ENCODE measurements at places on chromosomes 11 and 22.

DNA sequence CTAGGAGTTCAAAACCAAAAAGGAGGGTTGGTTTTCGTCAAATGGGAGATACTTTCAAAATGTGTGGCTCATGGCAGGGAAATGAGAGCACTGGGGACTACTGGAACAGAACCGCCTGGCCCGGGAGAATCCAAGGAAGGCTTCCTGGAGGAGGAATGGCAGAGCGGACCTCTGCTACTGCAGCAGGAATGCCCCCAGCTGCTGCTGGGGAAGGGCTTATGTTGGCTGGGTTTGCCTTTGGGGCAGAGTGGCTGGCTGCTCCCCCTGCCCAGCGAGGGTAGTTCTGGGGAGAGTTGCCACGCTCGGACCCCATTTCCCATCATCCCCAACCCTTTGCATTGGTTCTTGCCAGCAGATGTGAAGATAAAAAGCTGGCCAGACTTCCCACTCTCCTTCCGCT, 10.6 kb upstream of the APOBEC3A start:
- no peak for DNase-seq

DNA sequence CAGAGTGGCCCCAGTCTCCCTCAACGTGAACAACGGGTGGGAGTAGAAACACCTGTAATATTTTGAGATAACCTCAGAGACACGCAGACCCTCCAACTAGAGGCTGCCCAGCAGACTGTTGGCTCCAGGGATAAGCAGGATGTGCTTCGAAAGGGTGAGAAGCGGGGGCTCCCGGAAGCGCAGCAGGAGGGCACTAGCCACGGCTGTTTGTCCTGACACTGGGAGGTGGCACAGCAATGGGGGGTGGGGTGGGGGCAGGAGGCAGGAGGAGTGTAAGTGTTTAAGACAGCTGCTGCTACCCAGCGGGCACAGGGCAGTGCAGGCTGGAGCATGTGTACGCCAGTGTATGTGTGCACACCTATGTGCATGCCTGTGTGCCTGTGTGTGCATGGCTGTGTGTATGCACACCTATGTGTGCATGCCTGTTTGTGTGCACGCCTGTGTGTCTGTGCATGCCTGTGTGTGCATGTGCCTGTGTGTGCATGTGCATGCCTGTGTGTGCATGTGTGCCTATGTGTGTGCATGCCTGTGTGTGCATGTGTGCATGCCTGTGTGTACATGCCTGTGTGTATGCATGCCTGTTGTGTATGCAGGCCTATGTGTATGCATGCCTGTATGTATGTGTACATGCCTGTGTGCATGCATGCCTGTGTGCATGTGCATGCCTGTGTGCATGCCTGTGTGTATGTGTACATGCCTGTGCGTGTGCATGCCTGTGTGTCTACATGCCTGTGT, 154.7 kb downstream of the SHANK2 start:
- DNase-seq: no peak

DNA sequence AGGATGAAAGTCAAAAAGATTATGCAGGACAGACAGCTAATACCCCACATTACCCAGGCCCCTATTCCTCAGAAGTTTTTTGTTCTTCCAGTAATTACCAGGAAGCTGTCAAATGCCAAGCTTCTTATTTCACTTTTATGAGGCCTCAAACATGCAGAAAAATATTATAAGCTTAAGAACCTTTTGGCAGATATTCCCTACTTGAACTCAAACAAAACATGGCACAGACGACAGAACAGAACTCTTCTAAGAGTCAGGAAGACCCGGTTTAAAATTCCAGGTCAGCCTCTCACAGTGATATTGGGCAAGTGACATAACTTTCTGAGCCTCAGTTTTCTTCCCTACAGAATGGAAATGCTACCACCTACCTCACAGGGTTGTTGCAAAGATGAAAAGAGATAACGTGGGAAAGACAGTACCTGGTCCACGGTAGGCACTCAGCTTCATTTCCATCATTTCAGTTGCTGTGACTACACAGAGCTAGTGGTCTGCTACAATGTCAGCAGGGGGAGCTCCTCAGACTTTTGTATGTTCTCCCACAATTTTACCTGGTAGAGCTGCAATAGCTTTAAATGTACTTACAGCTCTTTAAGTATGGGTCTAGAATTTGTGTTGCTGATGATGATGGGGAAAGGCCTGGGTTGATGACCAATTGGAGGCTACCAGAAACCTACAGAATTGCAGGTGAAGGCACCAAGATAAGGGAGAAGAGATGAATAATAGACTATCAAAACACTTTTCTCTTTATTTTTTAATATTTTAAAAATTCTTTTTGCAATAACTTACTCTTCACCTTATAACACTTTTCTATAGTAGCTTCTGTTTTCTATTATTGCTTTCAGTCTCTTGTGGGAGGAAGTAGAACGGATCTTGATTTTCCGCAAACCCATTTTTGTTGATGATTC, 98.3 kb upstream of the CHRM4 start:
- no peak for DNase-seq

DNA sequence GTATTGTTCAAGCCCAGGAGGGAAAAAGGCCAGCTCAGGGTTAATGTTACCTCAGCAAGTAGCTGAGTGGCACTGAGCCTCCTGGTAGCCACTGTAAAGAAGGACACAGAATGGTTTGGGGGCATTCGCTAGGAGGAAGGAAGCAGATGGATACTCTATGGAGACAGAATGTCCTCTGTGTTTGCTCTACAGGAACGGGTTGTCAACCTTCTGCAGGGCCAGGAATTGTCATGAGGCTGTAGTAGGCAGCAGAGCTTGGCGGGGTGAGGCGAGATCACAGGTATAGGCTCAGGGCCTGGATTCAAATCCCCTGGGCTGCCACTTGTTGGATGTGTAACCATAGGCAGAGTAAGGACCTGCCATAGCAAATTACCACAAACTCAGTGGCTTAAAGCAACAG, 3.0 kb upstream of the LRRC75B start:
- DNase-seq: no peak

GRCh38 chr11:47688111-47688510, 27.1 kb downstream of the AGBL2 start:
- no peak for DNase-seq

DNA sequence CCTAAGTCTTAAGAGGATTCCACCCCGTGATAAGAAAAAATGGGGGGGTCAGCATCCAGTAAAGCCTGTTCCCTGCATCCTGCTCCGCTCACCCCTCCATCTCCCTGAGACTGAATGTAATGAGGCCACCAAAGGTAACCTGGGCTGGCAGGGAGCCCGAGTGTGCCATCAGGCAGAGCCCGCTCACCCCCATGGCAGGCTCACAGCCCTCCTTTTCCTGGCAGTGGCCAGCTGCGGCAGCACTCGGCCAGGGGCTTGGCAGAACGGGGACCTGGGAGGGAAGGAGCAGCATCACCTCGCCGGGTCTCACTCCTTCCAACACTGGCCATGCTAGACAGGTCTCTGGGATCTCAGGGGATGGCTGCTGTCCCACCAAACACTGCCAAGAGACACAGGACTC, 64.4 kb downstream of the PRDM11 start:
- DNase-seq: no peak

- DNase-seq: no peak
Observed at GRCh38 chr11:13875643-13876042, 86.9 kb upstream of the SPON1 start.

DNA sequence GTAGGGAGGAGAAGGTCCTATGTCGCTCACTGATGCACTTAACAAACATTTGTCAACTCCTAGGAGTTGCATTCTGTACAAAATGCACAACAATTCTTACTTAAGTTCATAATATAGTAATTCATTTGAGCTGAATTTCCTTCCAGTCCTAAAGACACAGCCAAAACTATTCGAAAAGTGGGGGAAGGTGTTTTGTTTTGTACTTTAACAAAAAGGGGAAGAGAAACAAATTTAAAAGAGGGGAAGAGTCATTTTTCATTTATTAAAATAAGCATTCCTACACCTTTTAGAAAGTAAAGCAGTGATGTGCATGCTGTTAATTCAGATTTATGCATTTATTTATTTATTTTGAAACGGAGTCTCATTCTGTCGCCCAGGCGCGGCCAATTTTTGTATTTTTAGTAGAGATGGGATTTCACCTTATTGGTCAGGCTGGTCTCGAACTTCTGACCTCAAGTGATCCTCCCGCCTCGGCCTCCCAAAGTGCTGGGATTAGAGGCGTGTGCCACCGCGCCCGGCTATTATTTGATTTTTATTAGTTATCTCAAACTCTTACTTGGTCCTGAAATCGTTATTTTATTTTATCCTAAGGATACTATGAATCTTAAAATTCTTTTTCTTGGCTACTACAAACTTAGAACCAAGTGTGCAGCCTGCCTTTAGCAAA, 1.1 kb upstream of the FANCF start:
- DNase-seq: no peak

DNA sequence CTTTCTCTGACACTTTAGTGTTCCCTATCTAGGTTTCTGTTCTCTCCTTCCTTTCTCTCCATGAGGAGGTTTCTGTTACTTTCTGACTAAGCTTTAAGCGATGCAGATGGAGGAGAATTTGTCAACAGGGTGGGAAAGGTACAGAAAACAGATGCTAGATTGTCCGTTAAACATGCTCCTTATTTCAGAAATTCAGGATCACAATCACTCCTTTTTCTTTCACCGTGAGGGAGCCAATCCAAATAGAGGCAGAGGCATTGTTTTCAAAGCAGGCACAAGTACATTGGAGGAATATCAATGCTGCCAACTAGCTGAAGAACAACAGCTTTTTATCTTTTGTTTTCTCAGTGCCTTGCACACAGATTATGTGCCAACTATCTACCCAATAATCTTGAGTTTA, 215.7 kb upstream of the FOLH1 start:
- DNase-seq: no peak

GRCh38 chr11:8639655-8640054, 42.8 kb downstream of the TRIM66 start:
- no peak for DNase-seq

DNA sequence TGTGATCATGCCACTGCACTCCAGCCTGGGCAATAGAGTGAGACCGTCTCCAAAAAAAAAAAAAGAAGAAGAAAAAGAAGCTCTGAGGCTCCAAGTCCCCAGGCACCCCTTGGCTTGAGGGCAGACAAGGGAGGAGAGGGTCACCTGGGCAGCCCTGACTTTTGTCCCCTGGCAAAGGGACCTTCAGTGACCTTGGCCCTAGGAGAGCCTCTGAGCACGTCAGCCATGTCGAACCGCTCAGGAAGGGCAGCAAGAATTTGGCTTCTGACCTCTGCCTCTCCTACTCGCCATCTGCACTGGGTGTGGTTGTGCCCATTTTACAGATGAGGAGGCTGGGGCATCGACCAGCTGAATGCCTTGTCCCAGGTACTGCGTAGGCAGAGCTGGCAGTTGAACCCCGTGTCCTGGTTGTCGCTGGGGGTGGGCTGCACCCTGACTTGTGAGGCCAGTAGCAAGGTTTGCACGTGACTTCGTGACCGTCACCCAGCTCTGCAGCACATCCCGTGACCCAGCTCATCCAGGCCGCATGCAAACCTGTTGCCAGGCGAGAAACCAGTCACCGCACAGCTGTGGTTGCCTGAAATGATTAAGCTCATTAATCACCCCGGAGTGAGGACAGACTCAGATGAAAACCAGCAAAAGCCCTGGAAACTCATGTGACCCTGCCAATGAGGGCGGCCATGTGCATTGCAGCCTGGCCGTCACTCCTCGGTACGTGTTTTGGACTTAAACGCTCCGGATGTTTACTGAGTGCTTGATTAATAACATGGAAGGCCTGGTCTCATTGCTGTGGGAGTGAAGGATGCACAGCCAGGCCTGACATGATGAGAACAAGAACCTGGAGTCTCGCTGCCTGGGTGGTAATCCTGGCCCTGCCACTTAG, 47.7 kb upstream of the PPP6R3 start:
- no peak for DNase-seq

- no peak for DNase-seq
Observed at GRCh38 chr22:48257685-48258055, 1495.2 kb downstream of the TBC1D22A start.

GRCh38 chr11:79170321-79170720, 270.5 kb downstream of the TENM4 start:
- DNase-seq: no peak

GRCh38 chr11:94647926-94648325, 80.8 kb downstream of the PIWIL4 start:
- no peak for DNase-seq

GRCh38 chr11:15750535-15751308, 605.6 kb downstream of the SOX6 start:
- DNase-seq: no peak

GRCh38 chr11:130555251-130555841, 106.9 kb downstream of the ADAMTS15 start:
- no peak for DNase-seq

GRCh38 chr22:24435323-24435645, 7.9 kb downstream of the ADORA2A start:
- no peak for DNase-seq

- DNase-seq: no peak
Observed at GRCh38 chr22:23835484-23836144, 3.2 kb downstream of the DERL3 start.

GRCh38 chr11:121366038-121366437, 73.5 kb downstream of the SC5D start:
- DNase-seq: no peak

DNA sequence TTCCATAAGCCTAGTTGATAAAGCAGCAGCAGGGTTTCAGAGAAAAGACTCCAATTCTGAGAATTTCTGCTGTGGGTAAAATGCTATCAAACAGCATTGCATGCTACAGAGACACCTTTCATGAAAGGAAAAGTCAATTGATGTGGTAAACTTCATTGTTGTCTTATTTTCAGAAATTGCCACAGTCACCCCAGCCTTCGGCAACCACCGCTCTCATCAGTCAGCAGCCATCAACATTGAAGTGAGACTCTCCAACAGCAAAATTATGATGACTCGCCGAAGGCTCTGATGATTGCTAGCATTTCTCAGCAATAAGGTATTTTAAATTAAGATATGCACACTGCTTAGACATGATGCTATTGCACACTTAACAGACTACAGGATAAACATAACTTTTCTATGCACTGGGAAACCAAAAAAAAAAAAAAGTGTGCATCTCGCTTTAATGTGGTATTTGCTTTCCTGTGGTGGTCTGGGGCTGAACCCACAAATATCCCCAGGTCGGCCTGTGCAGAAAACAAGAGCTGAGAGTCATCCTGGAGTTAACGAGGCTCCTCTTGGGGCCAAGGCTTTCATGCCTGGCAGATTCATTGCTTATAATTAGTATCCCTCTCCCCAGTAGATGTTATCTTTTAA, 192.1 kb downstream of the CTTN start:
- DNase-seq: no peak

- DNase-seq: no peak
Observed at GRCh38 chr22:42203609-42204008, 66.8 kb downstream of the TCF20 start.

- DNase-seq: peak; percentile 42
Observed at GRCh38 chr22:38461414-38462081, 6.3 kb upstream of the KDELR3 start.

All from activated CD4-positive, alpha-beta T cell treated with anti-CD3 and anti-CD28 coated beads for 24 hours (primary cell).